ENCODE measurements at places on chromosomes 13 and 19. TPM values are rescaled to one million over a fixed set of nuclear protein-coding genes. Genes with fewer than 3 reads are reported as not detected.

FFAR2 gene
- total RNA-seq: not detected

TJP3 gene
- total RNA-seq: not detected

NXNL1 gene
- total RNA-seq: not detected

RGS9BP gene
- 0.36 TPM for total RNA-seq

SIGLEC8 gene
- total RNA-seq: not detected

MBD3L3 gene
- total RNA-seq: not detected

CRLF1 gene
- 0.82 TPM for total RNA-seq

ZFP28 gene
- 10.0 TPM for total RNA-seq

CLASRP gene
- 65.6 TPM for total RNA-seq

NEK5 gene
- total RNA-seq: 0.27 TPM

CABP5 gene
- not detected for total RNA-seq

ATP4B gene
- total RNA-seq: not detected

FGF21 gene
- not detected for total RNA-seq

LIN7B gene
- 28.8 TPM for total RNA-seq

VSIG10L gene
- total RNA-seq: 0.68 TPM

MISP gene
- total RNA-seq: not detected

CBARP gene
- total RNA-seq: 0.81 TPM

SLC6A16 gene
- total RNA-seq: 3.0 TPM

COX6B2 gene
- not detected for total RNA-seq

ADAMTS10 gene
- 21.9 TPM for total RNA-seq

RDH8 gene
- not detected for total RNA-seq

KLK2 gene
- not detected for total RNA-seq

CASP14 gene
- not detected for total RNA-seq

SLC25A41 gene
- total RNA-seq: 1.4 TPM

OSCAR gene
- 3.1 TPM for total RNA-seq

SLITRK6 gene
- total RNA-seq: 0.71 TPM

CACNA1A gene
- total RNA-seq: not detected

MUC16 gene
- not detected for total RNA-seq

CGB2 gene
- total RNA-seq: not detected

TEKTIP1 gene
- not detected for total RNA-seq

ZNF93 gene
- total RNA-seq: 5.4 TPM

CD33 gene
- total RNA-seq: 2.5 TPM

CEACAM7 gene
- not detected for total RNA-seq

ZNF625 gene
- total RNA-seq: 7.8 TPM

CEACAM16 gene
- not detected for total RNA-seq

DZIP1 gene
- total RNA-seq: 38.4 TPM

WDR87 gene
- not detected for total RNA-seq

TEX26 gene
- not detected for total RNA-seq

FUT1 gene
- total RNA-seq: 0.41 TPM

COL4A1 gene
- 598 TPM for total RNA-seq

ZNF835 gene
- 14.3 TPM for total RNA-seq

CGB8 gene
- total RNA-seq: not detected

All from sigmoid colon (tissue), 7 donors.